Activated T-helper 1 cell treated with anti-CD3 and anti-CD28 coated beads, Interleukin-2, amount 50 U/mL, for 16 hours (primary cell): ENCODE measurements at places on chromosomes 7 and 10.

- no peak for DNase-seq
Observed at GRCh38 chr7:139893461-139893860, 64.4 kb downstream of the TBXAS1 start.

GRCh38 chr10:132861116-132861691 lies 75.3 kb upstream of the NKX6-2 start:
- no peak for DNase-seq

DNA sequence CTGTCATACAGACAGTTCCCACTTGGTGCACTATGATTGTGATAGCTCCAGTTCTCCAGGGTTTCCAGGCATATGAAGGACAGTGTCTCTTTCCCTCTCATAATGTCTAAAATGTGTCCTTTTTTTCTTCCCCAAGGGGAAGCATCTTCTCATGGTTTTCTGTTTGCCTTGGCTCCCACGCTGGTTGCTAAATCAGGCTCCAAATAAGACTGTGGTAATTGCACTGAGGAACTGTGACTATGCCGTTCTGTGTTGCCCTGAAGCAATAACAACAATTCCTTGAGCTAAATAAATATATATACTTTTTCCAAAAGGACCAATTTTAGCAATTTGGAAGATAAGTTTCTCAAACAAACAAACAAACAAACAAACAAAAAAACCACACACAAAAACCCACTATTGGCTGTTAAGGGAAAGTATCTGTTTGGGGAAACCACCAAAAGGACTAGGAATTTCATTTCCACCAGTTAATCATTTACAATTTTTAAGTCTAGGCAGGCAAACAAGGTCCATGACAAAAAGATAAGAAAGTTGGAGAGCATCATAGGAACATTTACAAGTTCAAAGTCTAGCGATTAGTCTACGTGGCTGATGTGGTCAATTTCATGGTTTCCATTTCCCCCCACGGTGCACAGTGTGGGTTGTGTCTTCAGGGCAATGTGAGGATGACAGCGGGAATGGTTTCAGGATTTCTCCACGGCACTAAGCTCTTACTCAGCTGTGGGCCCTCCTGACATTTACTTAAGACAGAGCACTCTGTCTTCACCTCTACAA lies 62.4 kb downstream of the THNSL1 start:
- DNase-seq, result no peak

DNA sequence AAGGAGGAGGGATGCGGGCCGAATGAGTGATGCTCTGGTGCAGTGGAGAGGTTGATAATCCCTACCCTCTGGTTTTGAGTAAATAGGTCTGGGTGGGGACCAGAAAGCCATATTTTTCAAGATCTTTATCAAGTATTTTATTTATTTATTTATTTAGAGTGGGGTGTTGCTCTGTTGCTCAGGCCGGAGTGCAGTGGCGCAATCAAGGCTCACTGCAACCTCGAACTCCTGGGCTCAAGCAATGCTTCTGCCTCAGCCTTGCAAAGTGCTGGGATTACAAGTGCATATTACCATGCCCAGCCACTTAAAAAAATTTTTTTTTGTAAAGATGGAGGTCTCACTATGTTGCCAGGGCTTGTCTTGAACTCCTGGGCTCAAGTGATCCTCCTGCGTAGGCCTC lies 21.6 kb downstream of the SVIL start:
- no peak for DNase-seq

- DNase-seq, result no peak
Observed at GRCh38 chr7:3821488-3821887, 520.4 kb downstream of the SDK1 start.
